ENCODE measurements at places on chromosomes 12 and 14.

GRCh38 chr14:94025720-94026119 is 420 bp upstream of the OTUB2 start:
- DNase-seq = no peak

GRCh38 chr14:88868558-88869159 is 44.2 kb downstream of the TTC8 start:
- DNase-seq = peak; percentile 12

DNA sequence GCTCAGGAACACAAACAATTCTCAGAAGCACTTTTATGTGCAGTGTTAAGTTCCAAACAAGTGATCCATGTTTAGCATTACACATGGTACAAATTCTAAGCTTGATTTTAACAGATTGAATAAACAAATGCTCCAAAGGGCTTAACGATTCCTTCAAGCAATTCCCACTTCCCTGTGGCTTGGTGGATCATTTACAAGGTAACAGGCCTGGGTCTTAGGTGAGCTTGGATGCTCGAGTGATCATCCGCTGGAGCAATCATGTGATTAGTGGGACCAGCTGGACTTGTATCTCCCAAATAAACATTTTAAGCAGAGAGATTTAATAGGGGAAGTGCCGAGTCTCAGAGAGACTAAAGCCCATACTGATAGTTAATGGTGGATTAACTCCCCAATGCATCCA is 70.7 kb downstream of the CALM1 start:
- no peak for DNase-seq

DNA sequence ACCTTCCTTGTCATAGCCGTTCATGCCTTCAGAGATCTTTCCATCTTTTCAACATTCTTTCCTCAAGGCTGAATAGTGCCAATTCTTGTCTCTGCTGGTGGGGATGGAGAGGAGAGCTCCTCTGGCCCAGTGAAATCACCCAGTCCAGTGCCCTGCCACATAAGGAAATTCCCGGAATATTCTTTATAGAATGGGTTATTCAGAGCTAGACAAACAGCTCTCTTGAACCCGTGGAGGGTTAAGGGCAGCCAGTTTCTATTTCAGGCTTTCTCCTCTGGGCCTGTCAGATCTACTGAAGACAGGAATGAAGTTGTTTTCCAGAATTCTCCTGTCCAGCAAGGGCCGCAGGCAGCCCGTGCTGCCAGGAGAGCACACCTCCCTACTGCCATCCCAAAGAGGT is 8.1 kb upstream of the NRIP2 start:
- no peak for DNase-seq

GRCh38 chr14:95258754-95259593 is 60.7 kb downstream of the CLMN start:
- DNase-seq = no peak

- DNase-seq = no peak
Measured at GRCh38 chr14:102731871-102732800, 45.1 kb upstream of the TRAF3 start.

DNA sequence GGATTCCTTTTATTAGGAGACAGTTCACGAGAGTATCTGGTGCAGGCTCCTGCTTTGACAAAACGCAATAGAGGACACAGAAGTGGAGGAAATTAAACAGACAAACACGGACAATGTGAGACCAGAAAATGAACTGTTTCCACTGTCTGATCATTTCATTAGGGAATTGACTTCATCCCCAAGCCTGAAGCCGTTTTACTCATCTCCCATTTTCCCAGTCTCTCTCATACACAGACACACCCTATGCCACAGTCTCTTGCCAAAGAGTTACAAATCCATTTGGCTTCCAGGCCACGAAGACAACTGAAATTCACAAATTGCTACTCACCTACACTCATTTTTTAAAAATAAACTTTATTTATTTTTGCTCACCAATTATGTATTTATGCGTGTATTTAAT is 1087.8 kb upstream of the TMEM132C start:
- DNase-seq = no peak

DNA sequence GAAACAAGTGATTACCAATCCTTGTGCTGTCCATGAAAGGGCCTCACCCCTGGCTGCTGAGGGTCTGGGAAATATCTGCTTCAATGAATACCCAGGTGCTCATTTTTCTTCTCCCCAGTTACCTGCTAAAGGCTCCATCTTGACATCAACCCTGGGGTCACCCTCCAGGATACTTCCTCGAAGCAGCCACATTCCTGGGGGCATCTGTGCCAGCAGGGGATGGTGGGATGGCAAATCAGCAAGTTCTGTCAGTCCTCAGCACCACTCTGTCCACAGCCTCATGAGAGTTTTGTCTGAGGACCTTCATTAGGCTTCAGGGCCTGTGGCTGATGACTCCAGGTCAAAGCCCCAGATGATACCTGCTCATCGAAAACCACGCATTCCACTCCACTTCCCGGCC is 124.8 kb downstream of the ZFP36L1 start:
- no peak for DNase-seq

- no peak for DNase-seq
Measured at GRCh38 chr12:75853626-75854025, 177.9 kb downstream of the PHLDA1 start.

DNA sequence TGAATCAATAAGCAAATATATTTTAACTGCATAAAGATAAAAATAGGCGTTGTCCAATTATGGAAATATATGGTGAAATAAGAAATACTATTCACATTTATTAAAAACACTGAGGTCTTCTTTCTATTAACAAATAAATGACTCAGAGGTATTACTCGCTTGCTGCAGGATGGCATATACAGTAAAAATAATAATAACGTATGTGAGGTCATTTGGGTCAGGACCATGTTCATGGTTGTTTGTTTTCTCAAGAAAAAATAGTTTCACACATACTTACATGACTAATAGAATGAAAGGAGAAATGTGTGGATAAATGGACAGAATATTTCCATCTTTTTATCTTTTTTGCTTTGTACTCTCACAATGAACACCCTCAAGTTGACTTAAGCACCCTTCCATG is 46.5 kb upstream of the RTL1 start:
- no peak for DNase-seq

- peak; percentile 67 for DNase-seq
Measured at GRCh38 chr12:4270831-4271716, 2.5 kb upstream of the CCND2 start.

GRCh38 chr12:44389896-44390295 is 486.2 kb downstream of the NELL2 start:
- DNase-seq = no peak

- no peak for DNase-seq
Measured at GRCh38 chr14:100775831-100776591, 49.3 kb downstream of the DLK1 start.

DNA sequence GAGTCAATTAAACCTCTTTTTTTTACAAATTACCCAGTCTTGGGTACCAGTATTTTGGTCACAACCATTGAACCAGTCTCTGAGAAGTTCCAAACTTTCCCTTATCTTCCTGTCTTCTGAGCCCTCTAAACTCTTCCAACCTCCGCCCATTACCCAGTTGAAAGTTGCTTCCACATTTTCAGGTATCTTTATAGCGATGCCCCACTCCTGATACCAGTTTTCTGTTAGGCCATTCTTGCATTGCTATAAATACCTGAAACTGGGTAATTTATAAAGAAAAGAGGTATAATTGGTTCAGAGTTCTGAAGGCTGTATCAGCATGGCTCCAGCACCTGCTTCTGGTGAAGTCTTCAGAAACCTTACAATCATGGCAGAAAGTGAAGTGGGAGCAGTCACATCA is 31.7 kb downstream of the TTC5 start:
- DNase-seq = no peak

DNA sequence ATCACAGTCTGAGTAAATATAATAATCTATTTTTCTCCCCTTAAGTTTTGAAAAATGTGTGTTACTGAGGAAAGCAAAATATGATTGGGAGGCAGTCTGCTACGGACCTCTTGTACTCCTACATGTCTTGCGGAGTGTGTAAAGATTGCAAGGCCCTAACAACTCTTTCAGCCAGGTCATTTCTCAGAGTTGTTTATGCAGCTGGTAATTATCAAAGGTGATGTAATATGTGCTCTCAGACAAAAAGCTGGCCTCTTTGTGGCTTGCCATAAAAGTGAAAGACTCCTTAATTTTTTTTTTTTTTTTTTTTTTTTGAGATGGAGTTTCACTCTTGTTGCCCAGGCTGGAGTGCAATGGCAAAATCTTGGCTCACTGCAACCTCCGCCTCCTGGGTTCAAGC is 40.5 kb upstream of the MON2 start:
- no peak for DNase-seq

GRCh38 chr12:125142601-125143000 is 77.4 kb downstream of the AACS start:
- DNase-seq = no peak

DNA sequence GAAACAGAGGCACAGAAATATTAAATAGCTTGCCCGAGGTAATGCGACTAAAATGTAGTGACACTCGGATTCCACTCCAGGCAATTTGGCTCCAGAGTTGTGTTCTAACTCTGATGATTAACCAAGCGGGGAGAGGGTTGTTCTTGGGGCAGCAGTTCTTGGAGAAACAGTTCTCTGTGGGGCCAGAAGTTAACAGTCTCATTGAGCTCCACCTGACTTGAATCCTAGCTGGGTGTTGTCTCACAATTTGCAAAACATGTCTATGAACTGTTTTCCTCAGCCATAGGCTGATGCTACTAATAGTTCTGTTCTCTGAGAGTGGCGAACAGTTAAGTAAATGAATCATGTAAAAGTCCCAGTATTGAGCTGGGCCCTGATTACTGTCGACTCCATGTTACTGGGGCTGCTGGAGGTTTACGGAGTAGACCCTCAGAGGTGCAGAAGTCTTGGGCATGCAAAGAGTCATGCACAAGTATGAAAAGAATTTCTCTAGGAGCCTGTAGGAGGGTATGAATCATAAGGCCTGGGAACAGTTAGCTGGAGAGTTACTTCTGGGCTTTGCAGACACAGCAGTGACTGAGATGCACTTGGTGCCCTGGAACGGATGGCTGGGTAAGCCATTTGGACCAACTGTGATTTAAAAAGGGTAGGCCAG is 15.4 kb upstream of the NIN start:
- DNase-seq = no peak

GRCh38 chr12:121620333-121620891 is 5.9 kb upstream of the ORAI1 start:
- DNase-seq = no peak

DNA sequence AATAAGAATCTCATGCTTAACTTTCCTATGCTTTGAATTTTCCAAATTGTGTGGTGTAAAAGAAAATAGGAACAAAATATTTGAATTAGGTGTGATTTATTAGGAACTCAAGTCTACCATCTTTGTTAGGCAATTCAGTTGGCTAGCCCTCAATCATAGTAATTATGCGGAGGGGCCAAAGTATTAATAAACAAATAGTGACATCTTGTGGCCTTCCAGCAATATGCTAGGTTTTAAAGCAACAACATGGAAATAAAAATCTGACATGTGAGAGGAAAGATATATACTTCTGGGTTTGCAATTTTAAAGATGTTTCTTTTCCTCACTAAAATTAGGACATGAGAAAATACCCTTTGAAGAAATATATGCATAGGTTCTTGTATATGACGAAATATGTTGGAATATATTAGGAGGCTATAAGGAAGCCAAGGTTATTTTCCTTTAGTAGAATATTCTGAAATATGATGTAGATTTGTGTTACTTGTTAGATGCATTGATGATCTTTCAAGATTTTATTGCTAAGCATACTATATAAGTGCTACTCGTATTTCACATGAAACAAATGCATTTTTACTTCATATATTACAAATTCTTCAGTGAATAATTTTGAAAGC is 200.4 kb downstream of the PTPRO start:
- no peak for DNase-seq

DNA sequence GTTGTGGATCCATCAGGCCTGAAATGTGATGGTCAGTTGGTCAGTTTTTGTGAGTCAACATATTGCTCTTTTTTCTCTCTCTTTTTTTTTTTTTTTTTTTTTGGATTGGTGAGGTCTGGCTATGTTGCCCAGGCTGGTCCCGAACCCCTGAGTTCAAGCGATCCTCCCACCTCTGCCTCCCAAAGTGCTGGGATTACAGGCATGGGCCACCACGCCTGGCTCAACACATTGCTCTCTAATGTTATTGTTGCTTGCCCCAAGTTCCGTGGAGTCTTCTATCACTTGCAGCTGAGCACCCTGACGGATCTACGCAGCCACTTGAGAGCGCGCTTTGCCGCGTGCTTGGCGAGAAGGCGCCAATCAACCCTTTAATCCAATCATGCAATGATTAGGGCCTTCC is 69.5 kb upstream of the DIO3 start:
- no peak for DNase-seq

DNA sequence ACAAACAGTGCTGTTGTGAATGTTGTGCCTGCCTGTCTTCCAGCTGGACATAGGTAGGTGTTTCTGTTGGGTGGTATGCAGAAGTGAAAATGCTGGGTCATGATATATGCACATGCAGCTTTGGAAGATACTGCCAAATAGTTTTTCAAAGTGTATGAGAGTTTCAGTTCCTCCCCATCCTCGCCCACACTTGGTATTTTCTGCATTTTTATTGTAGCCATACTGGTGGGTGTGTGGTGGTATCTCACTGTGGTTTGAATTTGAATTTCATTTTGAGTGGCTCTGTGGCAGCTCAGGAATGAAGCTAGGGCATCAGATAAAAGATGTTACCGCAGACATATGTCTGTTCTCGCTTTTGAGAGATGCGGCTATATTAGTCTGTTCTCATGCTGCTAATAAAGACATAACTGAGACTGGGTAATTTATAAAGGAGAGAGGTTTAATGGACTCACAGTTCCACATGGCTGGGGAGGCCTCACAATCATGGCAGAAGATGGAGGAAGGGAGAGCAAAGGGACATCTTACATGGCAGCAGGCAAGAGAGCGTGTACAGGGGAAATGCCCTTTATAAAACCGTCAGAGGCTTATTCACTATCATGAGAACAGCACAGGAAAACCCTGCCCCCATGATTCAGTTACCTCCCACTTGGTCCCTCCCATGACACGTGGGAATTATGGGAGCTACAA is 183.1 kb downstream of the CAND1 start:
- no peak for DNase-seq

- DNase-seq = no peak
Measured at GRCh38 chr12:62843716-62844115, 91.2 kb downstream of the PPM1H start.

GRCh38 chr14:72605096-72605920 is 288.6 kb downstream of the DPF3 start:
- no peak for DNase-seq

DNA sequence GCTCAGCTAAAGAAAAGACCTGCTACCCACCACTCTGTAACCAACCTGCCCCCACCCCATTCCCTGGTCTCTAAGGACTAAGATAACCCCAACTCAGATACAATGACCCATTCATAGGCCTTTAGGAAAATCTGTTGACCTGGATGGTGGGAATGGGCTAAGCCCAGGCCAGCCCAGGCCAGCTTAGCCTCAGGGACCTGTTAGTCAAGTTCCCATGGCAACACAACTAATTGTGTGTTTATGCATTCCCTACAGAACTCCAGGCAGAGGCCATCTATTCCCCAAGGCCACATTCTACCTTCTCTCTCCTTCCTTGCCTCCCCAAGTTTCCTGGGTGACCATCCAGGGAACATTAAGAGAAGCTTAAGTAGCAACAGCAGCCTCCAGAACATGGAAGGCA is 16.1 kb upstream of the KRT8 start:
- no peak for DNase-seq

Data from CD4-positive, alpha-beta memory T cell (primary cell).